Glomerular endothelial cell (primary cell): ENCODE measurements at places on chromosomes 1 and 21. TPM values are rescaled to one million over a fixed set of nuclear protein-coding genes. Genes with fewer than 3 reads are reported as not detected.

The CYP4A11 gene
- not detected in 2 replicates for total RNA-seq

The CACHD1 gene
- 8.2 and 9.4 TPM in 2 replicates for total RNA-seq

The ASAP3 gene
- total RNA-seq, result 9.8 and 10.6 TPM in 2 replicates

The PEX10 gene
- total RNA-seq, result 26.0 and 31.9 TPM in 2 replicates

The HEYL gene
- 0.44 and 0.82 TPM in 2 replicates for total RNA-seq

The TBX19 gene
- total RNA-seq, result 1.1 and 1.2 TPM in 2 replicates

The EIF3I gene
- 234 and 362 TPM in 2 replicates for total RNA-seq

The WDR64 gene
- total RNA-seq, result not detected in 2 replicates

The NHLH2 gene
- total RNA-seq, result not detected in 2 replicates

The KDF1 gene
- not detected in 2 replicates for total RNA-seq

The PTCH2 gene
- total RNA-seq, result 0.19 and 0.23 TPM in 2 replicates

The CD2 gene
- not detected in 2 replicates for total RNA-seq

The COL24A1 gene
- total RNA-seq, result under 0.01 and 0.06 TPM in 2 replicates

The OR1C1 gene
- total RNA-seq, result not detected in 2 replicates

The GJA8 gene
- not detected in 2 replicates for total RNA-seq

The CCDC24 gene
- 0.97 and 5.7 TPM in 2 replicates for total RNA-seq

The DAB1 gene
- 0.18 TPM in 1 of 2 replicates, not detected in the other for total RNA-seq

The KCTD3 gene
- total RNA-seq, result 23.3 and 31.3 TPM in 2 replicates

The CCDC28B gene
- 17.5 and 21.4 TPM in 2 replicates for total RNA-seq

The ECM1 gene
- total RNA-seq, result 4.2 and 5.1 TPM in 2 replicates

The RGS13 gene
- total RNA-seq, result not detected in 2 replicates

The LRRN2 gene
- 0.19 TPM in 1 of 2 replicates, not detected in the other for total RNA-seq

The IGSF3 gene
- 2.8 and 3.7 TPM in 2 replicates for total RNA-seq

The S100A16 gene
- total RNA-seq, result 582 and 906 TPM in 2 replicates

The RPF1 gene
- total RNA-seq, result 34.6 and 44.9 TPM in 2 replicates

The LYST gene
- 16.3 and 17.0 TPM in 2 replicates for total RNA-seq

The SLC1A7 gene
- not detected in 2 replicates for total RNA-seq

The C1QTNF12 gene
- total RNA-seq, result 0.76 and 1.7 TPM in 2 replicates

The AUNIP gene
- 0.68 and 1.6 TPM in 2 replicates for total RNA-seq

The LYPD8 gene
- not detected in 2 replicates for total RNA-seq

The DUSP12 gene
- total RNA-seq, result 23.8 and 25.0 TPM in 2 replicates

The TRIM67 gene
- 0.29 and 0.58 TPM in 2 replicates for total RNA-seq

The SLC35F3 gene
- total RNA-seq, result 0.87 TPM in 1 of 2 replicates, not detected in the other

The CDCA8 gene
- total RNA-seq, result 4.2 and 12.0 TPM in 2 replicates

The CIART gene
- 2.2 and 11.4 TPM in 2 replicates for total RNA-seq

The ITLN2 gene
- total RNA-seq, result not detected in 2 replicates

The TMEM125 gene
- total RNA-seq, result not detected in 2 replicates
